ENCODE measurements at places on chromosomes 7 and 10.

DNA sequence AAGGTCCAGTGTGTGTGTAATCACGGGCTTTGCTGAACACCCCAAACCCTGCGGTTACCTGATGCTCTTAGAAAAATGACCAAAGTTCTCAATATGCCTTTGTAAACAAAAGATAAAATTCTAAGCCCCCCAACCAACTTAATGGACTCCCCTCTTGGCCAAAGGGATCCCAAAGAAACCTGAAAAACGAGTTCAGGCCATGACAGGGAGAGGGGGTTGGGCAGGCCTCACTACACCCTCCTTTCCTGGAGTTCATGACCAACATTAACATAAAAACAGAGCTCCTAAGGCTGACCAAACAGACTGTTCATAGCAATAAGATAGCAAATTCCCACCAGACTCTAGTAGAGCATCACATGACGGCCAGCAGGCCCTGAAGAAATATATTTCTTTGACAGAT, 3.0 kb upstream of the VIPR2 start:
- DNase-seq = no peak

DNA sequence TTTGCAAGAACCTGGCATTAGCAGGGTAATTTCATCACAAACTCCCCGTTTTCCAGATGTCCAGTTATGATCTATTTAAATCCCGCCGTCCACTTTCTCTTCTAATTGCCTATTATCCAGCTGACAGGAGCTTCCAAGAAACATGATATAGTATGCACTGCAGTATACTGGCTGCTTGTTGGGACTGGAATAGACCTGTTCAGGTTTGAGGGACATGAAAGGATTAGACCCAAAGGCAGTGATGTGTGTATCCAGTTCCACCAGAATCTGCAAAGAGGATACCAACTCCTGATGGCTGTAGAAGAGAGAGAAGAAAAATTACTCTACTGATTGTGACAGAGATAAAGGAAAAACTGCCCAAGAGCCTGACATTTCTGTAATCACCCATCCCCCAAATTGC, 8.9 kb downstream of the MSS51 start:
- no peak for DNase-seq

- DNase-seq = no peak
Observed at GRCh38 chr10:8158193-8159071, 103.9 kb downstream of the GATA3 start.

GRCh38 chr7:114414156-114415063, at the start of gene FOXP2:
Gene FOXP2 (plus strand): TSS chr7:114414815. CDS start chr7:114426512, 11,697 bp downstream.
- DNase-seq = no peak

DNA sequence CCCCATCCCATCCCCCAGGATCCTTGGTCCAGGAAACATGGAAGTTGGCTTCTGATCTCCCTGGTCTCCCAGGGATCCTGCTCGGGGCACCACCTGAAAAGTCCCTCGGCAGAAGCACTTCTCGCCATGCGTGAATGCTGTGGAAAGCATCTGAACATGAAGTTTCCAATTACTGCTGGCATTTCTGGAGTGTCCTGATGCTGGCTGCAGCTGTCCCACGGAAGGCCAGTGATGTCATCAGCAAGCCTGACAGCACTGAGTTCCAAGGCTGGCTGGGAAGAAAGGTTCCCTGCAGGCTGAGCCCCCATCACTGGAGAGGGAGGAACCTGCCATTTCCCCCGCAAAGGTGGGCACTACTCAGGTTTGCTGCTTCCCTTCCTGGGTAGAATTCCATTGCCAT, 71.4 kb downstream of the KCNMA1 start:
- DNase-seq = no peak

- DNase-seq = no peak
Observed at GRCh38 chr7:133575726-133576440, 323.0 kb downstream of the EXOC4 start.

DNA sequence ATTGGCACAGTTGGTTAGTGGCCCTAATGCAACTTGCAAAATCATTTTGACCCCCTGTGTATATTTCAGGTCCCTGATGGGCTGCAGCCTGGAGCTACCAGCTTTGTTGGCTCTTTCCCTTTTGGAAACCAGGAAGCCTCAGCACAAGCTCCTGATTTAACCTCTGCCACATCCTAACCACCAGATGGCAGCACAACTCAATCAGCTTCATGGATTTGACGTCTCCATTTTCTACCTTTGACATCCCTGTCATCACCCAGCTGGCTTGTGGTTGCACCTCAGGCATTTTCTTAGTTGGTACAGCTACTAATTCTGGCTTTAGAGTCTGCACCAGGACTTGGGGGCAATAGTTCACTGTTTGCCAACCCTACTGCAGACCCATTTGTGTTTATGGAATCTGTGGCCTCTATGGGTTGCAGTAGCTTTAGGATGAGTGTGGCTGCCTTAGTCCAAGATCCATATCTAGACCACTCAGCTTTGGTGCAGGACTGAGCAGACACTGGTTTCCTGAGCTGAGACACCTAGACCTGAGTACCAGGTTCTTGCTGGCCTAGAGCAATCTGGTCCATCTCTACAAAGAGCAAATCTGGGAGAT, 456.2 kb downstream of the REEP3 start:
- DNase-seq = no peak

DNA sequence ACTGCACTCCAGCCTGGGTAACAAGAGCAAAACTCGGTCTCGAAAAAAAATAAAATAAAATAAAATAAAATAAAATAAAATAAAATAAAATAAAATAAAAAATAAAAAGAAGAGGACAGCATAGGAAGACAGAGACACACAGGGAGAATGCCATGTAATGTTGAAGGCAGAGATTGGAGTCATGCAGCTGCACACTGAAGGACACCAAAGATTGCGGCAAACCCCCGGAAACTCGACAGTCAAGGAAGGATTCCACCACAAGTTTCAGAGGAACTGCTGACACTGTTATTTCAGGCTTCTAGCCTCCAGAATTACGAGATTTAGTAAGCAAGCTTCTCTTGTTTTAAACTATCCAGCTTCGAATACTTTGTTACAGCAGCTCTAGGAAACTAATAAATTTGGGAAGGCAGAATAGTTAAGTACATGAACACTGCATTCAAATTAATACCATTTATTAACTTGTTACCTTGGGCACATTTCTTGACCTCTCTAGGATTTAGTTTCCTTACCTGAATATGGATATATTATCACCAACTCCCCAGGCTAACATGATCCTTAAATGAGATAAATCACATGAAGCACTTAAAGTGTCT, 9.5 kb downstream of the CPED1 start:
- DNase-seq = no peak

DNA sequence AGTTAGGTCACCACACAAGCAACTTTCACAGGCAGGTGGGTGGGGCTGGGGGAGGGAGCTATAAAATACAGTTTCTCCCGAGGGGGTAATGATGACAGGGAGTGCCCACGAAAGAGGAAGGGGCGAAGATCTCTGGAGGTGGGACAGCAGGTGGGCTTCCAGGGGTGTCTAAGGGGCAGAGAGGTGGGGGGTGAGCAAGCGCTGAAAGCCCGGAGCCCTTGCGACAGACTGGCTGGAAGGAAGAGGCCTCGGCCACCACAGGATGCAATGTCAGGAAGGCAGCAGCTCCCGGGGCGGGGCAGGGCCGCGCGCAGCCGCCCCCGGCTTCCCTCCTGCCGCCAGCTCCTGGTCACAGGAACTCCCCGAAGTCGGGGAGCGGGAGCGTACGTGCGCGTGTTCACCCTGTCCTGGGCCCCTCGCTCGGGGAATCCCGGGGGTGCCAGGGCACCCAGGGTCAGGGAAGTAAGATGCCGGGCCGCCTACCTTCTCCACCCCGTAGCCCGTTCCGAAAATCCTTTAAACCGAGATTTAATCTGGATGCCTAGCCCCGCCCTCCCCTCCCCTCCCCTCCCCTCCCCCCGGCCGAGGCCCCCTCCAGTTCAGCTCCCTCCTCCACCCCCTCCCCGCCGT, 105.2 kb upstream of the PPIF start:
- DNase-seq = no peak

DNA sequence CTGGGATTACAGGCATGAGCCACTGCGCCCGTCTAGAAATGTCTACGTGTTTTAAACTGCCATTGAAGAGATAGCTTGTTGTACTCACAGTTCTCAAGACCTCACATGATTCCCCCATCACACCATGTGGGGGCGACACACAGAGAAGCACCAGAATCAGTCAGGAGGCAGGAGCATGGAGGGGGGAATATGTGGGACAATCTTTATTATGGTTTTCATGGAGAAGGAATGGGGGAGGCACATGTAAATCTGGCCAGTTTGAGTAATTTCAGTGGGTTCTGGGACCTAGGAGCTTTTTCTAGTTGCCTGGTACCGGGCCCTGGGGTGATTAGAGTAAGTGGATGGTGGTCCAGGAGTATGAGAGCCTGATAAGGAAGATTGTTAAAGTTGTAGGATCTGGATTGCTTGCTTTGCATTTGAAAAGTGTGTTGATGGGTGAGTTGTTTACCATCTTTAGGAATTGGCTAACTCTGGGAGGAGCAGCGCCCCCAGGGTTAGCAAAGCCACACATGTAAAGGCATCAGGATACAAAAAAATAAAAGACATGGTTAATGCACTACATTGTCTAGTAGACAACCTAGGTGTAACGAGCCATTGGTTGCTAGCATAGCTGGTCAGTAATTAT, 85.4 kb upstream of the SLC13A1 start:
- DNase-seq = no peak

GRCh38 chr7:117480978-117481377, 1.2 kb downstream of the CFTR start:
- DNase-seq = no peak

GRCh38 chr10:81957976-81958375, 83.0 kb downstream of the NRG3 start:
- DNase-seq = no peak

GRCh38 chr10:61845950-61846268, 55.6 kb upstream of the ARID5B start:
- no peak for DNase-seq

GRCh38 chr7:140230516-140230860, 53.7 kb upstream of the KDM7A start:
- DNase-seq = no peak

- DNase-seq = no peak
Observed at GRCh38 chr7:69703099-69703498, 104.8 kb downstream of the AUTS2 start.

GRCh38 chr10:12819071-12819470, 182.4 kb downstream of the CCDC3 start:
- DNase-seq = no peak

DNA sequence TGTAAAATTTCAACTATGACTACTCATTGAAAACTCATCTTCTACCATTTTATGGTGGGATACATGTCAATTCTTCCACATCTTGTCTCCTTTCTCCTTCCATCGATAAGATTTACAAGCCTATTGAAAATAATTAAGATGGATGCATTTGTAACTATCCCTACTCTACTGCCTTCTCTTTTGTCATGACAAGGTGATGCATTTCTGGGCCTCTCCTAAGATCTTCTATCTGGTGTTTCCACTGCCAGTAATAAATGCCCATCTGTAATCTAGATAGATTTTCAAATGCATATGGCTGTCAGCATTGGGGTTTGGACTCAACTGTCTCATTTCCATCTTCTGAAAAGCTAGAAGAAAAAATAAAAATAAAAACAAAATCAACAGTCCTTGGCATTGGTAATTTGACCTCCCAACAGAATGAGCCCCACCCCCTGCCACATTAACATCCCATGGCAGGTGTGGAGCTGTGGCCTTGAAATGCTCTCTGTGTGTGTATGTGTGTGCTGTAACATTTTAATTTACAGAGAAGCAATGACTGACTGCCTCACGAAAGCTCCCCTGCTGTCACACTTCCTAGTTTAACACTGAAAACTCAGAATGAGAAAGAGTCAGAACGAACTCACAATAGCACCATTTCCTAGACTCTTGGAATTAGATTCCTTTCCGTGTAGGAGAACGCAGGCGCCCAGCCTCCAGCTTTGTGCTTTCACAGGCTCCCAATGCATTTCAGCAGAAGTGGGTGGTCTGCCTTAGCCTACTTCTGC, 74.2 kb downstream of the RHOBTB1 start:
- DNase-seq = no peak

GRCh38 chr10:105291571-105291970, 650.5 kb downstream of the SORCS3 start:
- DNase-seq = no peak

- no peak for DNase-seq
Observed at GRCh38 chr7:2934211-2934731, 90.2 kb upstream of the GNA12 start.

DNA sequence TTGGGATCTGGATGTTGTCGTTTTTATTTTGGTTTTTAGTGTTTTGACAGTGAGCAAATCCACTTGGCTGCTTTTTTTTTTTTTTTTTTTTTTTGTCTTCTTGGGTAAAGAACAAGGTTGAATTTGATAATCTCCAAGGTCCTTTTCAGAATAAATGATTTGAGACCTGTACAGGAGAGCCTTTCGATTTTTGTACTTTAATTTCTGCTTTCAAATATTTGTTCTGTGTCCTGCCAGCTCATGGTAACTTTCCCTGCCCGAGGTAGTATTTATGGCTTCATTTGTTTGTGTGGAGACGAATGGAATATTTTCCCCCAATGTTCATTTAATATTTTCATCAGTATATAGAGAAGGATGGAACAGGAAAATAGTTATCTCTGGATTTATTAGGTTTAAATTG, 19.9 kb downstream of the WAC start:
- DNase-seq = no peak

DNA sequence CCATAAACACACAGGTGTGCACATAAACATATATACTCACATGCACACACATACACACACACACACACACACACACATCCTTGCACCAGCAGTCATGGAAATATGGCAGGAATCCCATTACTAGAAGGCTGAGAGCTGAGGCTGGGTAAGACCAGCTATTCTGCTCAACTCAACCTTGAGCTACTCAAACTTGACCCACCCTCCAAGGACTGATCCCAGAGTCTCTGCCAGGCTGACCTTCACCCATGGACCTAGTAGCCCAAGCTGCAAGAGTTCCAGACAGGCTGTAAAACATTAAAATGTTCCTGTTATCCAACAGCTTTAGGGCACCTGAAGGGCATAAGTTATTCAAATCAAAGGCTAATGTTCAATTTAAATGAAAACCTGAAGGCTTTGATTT, 134.6 kb downstream of the FRMD4A start:
- DNase-seq = no peak

DNA sequence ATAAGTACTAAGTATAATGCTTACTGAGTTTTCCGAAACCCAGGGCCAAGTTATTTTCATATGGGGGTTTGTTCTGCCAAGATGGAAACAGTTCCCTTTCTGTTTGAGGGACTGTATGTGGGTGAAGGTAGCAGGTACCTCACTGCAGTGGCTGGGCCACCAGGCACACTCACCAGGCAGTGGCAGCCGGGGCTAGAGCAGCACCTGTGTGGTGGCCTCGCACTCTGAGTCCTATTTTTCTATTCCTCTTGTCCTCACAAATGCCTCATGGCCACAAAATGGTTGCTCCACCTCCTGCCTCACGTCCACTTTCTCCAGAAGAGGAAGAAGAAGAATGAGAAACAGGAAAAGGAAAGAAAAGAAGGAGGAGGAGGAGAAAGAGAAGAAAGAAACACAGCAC, 167.3 kb upstream of the SHH start:
- no peak for DNase-seq

GRCh38 chr7:142709921-142710320, 39.4 kb upstream of the PRSS1 start:
- DNase-seq = no peak
